ENCODE measurements at places on chromosomes 11 and 22. TPM values are rescaled to one million over a fixed set of nuclear protein-coding genes. Genes with fewer than 3 reads are reported as not detected.
A peak's percentile ranks its signal among the peaks of the same experiment; 100 is the strongest.

DNA sequence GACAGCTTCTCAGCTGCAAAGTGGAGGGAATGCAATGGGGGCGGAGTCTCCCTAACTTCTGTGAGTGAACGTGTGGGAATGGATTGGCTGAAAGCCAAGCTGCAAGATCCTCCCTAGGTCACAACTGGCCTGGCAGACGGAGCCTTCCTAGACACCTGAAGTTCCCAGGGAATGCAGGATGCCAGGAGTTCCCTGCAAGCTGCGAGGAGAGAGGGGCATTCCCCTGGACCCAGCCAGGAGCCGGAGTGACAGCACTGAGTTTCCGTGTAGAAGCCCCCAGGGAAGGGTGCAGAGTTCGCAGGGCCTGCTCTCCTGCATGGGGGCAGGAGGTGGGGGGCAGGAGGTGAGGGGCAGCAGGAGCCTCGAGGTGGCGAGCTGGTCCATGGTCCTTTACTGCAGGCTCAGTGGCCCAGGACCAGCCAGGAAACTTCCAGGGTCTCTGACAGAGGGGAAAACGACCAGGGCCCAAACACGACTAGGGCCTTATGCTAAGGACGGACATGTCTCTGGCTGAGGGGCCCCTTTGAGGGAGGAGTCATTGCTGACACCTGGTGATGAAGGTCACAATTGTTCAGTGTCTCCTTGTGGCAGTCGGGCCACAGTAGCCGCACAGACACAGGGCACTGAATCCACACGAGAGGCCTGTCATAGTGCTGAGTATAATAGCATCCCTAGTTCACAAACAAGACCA is 141.4 kb downstream of the FBXO7 start:
- no peak for DNase-seq

- DNase-seq = peak; percentile 65
Observed at GRCh38 chr11:76269247-76269646, 62.9 kb upstream of the WNT11 start.

GRCh38 chr11:20676658-20677057 is 7.3 kb downstream of the NELL1 start:
- DNase-seq = no peak

The GLB1L2 gene
- total RNA-seq = 0.30 TPM

The TMX2 gene
- total RNA-seq = 56.6 TPM

The OR52I1 gene
- not detected for total RNA-seq

All from Right ventricle myocardium superior (tissue), 1 donor.